ENCODE measurements at places on chromosomes 7 and 10. TPM values are rescaled to one million over a fixed set of nuclear protein-coding genes. Genes with fewer than 3 reads are reported as not detected.

DNA sequence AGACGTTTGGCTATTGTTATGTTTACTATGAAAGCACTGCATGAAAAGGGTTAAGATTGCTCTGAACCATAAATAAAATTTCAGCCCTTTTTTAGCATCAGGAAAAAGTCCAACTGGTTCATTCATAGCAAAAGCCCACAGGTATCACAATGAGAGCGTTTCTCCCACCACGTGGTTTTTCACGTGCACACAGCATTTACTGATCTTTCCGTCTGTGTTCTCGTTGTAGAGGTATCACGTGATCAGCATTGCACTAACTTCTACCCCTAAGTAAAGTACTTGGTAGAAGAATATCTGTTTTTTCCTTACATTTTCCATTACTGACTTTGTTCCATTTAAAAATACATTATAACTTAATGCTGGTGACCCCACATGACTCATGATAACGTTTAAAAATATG lies 17.8 kb upstream of the CCDC3 start:
- DNase-seq, result no peak

- DNase-seq, result no peak
These were observed 2.3 kb upstream of the PNPLA8 start for GRCh38 chr7:108528183-108528712.

- DNase-seq, result peak; percentile 17
These were observed 578 bp downstream of the ZNF713 start for GRCh38 chr7:55887821-55888247.

GRCh38 chr7:31443457-31443856 lies 70.4 kb upstream of the ITPRID1 start:
- peak; percentile 52 for DNase-seq

NEUROG3 gene
- total RNA-seq, result not detected

GRCh38 chr10:70578371-70578947 lies 24.1 kb downstream of the PRF1 start:
- DNase-seq, result peak; percentile 98
